ENCODE measurements at places on chromosomes 12 and 14. TPM values are rescaled to one million over a fixed set of nuclear protein-coding genes. Genes with fewer than 3 reads are reported as not detected.

DNA sequence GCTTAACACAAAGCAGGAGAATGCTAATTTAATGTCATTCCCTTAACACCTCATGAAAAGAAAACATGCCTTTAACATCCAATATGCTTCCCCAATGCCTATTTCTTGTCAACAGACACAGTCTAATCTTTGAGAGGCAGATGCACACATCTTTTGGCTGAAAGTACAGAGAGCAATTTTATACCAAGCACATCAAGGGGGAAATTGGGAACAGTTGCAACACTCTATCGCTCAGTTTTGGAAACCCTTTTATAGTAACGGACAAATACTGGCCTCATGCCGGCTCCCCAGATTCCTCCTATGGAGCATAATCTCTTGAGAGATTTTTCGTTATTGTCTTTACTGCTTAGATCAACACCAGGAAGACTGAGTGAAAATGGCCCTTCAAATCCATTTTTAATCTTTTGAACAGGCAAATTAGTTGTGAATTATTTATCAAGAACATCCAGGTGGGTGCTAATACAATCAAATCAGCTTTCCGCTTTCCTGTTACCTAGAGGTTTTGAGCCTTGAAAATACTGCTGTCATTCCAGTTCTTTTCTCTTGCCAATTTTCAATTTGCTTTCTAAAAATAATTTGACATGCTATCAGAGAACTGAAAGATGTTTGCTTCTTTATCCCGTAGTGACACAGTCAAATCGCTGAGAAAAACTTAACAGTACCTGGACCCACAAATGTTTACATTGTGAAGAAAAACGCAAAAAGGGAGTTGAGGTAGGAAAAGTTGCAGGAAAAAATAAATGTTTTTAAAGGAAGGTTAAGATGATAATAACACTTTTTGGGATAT is 60.7 kb upstream of the CAND1 start:
- DNase-seq: no peak

The FITM1 gene
- total RNA-seq: 0.76 TPM

The SPTB gene
- 14.8 TPM for total RNA-seq

- DNase-seq: no peak
Observed at GRCh38 chr12:32462908-32463307, 63.5 kb downstream of the FGD4 start.

DNA sequence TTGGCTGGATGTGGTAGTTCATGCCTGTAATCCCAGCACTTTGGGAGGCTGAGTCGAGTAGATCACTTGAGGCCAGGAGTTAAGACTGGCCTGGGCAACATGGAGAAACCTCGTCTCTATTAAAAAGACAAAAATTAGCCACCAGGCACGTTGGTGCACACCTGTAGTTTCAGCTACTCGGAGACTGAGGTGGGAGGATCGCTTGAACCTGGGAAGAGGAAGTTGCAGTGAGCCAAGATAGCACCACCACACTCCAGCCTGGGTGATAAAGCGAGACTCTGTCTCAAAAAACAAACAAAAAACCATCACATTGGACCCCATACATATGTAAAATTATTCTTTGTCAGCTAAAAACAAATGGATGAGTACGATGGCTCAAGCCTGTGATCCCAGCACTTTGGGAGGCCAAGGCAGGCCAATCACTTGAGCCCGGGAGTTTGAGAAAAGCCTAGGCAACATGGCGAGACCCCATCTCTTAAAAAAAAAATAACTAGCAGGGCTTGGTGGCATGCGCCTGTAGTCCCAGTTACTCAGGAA is 43.9 kb downstream of the LIMA1 start:
- DNase-seq: no peak

- DNase-seq: no peak
Observed at GRCh38 chr12:39807043-39807442, 187.4 kb upstream of the ABCD2 start.

The MIP gene
- not detected for total RNA-seq

- no peak for DNase-seq
Observed at GRCh38 chr12:95126736-95127135, 53.3 kb upstream of the NR2C1 start.

The TBX5 gene
- not detected for total RNA-seq

DNA sequence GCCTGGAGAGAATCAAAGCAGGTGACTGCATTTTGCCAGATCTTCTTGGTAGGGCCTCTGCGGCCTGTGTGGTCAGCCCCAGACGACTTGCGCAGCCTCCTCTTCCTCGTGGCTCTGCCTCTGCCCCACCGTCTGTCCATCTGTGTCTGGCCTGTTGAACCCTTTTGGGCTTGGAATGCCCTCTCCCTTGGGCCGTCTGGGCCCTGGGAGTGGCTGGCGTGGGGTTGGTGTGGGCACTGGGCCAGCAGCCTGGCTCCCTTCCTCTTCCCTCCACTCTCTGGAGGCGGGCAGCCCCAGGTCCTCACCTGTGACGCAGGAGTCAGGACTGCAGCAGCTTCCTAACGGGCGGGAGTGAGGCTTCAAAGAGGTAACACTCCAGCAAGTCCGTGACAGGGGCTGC is 9.7 kb upstream of the CCDC197 start:
- DNase-seq: no peak

The GUCY2C gene
- not detected for total RNA-seq

DNA sequence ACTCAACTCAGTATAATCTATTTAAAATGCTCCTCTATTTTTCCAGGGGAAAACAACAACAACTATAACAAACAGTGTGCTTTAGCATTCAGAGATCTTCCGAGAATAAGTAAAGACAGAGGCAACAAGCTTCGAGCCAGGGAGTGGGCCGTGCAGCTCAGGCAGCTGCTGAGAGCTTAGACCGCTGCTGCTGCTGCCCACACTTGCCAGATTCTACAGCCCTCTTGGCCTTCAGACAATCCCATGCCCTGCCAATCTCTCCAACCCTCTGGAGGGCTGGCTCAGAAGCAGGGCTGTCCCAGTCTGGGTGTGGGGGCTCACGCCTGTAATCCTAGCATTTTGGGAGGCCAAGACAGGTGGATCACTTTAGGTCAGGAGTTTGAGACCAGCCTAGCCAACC is 23.4 kb upstream of the ELK3 start:
- no peak for DNase-seq

DNA sequence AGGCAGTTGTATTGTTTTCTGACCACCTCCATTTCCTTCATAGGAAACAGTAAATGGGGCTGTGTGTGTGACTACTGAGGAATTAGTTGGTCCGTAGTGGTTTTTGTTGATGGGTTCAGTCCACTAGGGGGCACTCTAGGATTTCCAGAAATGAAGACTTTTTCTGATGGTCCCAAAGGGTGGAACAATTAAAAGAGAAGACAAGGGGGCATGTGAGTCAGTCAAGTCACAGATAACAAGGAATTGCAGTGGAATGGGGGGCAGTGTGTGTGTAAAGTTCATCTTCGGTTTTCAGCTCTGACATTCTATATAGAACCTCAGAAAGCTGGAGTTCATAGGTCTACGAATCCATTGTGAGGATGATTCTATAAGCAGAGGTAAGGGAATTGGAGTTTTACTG is 186.6 kb upstream of the OR4E1 start:
- no peak for DNase-seq

- no peak for DNase-seq
Observed at GRCh38 chr12:13340149-13340548, 143.6 kb downstream of the EMP1 start.

The SLC17A8 gene
- total RNA-seq: not detected

DNA sequence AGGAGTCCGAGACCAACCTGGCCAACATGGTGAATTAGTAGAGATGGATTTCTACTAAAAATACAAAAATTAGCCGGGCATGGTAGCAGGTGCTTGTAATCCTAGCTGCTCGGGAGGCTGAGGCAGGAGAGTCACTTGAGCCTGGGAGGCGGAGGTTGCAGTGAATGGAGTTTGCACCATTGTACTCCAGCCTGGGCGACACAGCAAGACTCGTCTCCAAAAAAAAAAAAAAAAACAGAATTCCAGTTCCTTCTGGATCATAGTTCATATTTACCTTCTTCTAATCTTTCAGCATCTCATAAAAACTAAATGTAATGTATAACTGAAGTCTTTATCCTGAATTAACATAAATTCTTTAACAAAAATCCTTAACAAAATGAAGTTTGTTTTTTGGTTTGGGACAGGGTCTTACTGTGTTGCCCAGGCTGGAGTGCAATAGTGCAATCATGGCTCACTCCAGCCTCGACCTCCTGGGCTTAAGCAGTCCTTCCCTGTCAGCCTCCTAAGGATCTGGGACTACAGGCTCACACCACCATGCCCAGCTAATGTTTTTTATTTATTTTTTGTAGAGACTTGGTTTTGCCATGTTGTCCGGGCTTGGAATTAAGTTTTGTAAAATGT is 37.6 kb downstream of the FAM177A1 start:
- no peak for DNase-seq

DNA sequence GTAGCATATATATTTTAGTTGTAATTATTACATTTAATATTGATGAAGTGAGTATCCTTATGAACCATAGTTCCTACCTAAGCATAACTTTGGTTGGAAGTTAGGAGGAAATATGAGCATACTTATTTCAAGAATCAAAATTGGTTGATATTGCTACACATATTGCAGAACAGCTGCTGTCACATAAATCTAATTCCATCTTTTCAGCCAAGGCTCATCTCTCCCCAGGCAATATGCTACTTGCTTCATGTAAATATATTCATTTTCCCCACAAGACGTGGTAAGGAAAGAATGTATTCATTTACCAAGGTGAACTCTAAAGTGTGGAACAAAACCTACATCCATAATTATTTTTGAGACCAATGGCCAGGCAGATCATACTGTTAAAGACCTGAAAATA is 62.5 kb upstream of the HIF1A start:
- DNase-seq: no peak

The ASCL1 gene
- not detected for total RNA-seq

GRCh38 chr12:112916270-112916669 is 9.5 kb downstream of the OAS1 start:
- DNase-seq: no peak

The KRT79 gene
- total RNA-seq: not detected

The GPX2 gene
- not detected for total RNA-seq

The IFNG-AS1 gene
- 0.27 TPM for total RNA-seq

The CACNA1C gene
- total RNA-seq: 9.0 TPM

DNA sequence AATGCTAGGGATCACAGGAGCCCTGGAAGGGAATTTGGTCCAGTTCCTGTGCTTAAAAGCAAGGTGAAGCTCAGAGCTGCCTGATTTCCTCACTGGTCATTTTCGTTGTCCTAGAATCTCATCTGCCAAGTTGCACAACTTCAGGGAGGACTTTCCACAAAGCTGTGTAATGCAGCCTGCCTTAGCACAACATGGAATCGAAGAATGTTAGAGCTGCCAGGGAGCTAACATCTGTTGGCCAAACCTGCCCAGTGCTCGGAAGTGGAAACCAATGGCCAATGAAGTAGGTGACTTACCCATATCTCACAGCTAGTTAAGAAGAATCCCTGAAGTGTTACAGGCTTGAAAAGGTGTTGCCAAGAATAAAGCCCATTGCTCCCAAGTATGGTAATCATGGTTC is 79.9 kb upstream of the SSTR1 start:
- DNase-seq: no peak

GRCh38 chr14:64760916-64761315 is 56.7 kb downstream of the PLEKHG3 start:
- no peak for DNase-seq

The REP15 gene
- total RNA-seq: 1.2 TPM

- no peak for DNase-seq
Observed at GRCh38 chr12:4268329-4269181, 5.0 kb upstream of the CCND2 start.

DNA sequence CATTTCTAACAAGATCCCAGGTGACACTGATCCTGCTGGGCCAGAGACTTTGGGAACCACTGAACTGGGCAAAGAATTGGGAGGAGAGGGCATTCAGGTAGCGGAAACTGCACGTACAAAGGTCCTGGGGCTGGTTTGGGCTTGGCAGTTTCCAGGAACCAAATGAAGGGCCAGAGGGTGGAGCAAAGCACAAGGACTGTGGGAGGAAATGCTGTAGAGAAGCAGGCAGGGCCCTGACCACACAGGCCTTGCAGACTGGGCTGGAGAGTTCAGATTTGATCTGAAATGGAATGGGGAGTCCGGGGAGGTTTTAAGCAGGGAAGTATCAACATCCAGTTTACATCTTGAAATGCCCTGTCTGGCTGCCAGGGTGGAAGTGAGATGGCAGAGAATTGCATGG is 195.1 kb downstream of the PHETA1 start:
- DNase-seq: no peak

The ZDHHC17 gene
- 67.3 TPM for total RNA-seq

- DNase-seq: peak; percentile 66
Observed at GRCh38 chr12:29725587-29726320, 58.0 kb downstream of the TMTC1 start.

DNA sequence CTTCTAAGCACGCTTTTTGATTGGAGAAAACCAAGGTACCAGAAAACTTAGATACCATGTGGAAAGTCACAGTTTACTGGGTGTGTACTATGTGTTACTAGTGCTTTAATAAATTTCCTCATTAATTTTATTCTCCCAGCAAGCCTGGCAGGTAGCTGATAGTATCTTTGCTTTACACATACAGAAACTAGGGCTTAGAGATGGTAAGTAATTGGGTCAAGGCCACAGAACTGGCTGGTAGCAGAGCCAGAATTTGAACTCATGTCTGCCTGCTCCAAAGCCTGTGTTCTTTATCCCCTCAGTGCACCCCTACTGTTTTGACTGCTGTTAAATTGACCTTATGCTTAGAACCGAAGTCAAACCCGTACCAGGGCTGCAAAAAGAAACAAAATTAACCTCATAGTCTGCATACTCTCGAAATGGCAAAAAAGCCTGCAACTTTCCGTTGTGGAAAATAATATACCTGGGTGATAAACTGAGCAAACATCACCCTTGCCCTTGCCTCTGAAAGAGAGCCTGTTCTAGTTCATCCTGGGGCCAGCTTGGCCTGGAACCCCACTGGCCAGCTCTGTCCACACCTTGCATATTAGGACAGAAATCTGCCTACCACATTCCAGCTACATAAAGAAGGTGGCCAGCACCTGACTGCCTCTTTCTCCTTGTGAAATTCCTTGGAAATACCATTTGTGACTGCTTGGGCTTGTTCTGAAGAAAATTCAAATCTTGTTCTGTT is 118.9 kb downstream of the ETV6 start:
- DNase-seq: no peak

The BEGAIN gene
- total RNA-seq: 12.3 TPM

DNA sequence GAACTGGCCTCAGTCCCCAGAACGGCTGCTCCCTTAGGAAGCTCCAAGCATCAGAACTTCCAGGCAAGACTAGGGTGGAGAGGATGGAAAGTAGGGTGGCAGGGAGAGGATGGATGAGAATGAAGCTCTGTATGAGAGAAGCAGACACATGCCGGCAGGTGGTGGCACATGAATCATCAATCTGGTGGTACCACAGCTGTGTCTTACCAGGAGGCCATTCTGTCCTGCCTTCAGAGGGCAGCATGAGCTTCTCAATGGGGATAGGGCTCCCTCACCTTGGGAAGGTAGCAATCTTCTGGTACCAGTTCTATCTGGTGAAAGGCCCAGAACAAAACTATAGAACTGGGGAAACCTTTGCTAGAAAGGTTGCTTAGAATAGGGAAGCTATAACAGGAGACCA is 55.4 kb upstream of the PYGL start:
- no peak for DNase-seq
